ENCODE measurements at places on chromosomes 13 and 19.

DNA sequence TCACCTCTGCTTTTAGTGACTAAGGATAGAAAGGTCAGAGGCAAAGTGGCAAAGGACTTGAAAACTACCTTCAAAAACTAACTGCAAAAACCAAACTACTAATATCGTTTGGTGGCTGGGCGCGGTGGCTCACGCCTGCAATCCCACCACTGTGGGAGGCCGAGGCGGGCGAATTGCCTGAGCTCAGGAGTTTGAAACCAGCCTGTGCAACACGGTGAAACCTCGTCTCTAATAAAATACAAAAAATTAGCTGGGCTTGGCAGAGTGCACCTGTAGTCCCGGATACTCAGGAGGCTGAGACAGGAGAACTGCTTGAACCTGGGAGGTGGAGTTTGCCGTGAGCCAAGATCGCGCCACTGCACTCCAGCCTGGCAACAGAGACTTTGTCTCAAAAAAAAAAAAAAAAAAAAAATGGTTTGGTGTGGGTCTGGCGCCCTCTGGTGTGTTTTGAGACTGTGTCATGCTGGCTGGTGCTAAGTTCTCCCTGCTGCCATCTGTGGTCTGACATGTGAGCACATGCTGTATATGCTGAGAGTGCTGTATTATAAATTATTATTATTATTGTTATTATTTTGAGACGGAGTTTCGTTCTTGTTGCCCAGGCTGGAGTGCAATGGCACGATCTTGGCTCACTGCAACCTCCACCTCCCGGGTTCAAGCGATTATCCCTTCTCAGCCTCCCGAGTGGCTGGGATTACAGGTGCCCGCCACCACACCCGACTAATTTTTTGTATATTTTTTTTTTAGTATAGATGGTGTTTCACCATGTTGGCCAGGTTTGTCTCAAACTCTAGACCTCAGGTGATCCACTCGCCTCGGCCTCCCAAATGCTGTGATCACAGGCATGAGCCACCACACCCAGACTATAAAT is 36.0 kb upstream of the RNF17 start:
- DNase-seq, result peak; percentile 49

DNA sequence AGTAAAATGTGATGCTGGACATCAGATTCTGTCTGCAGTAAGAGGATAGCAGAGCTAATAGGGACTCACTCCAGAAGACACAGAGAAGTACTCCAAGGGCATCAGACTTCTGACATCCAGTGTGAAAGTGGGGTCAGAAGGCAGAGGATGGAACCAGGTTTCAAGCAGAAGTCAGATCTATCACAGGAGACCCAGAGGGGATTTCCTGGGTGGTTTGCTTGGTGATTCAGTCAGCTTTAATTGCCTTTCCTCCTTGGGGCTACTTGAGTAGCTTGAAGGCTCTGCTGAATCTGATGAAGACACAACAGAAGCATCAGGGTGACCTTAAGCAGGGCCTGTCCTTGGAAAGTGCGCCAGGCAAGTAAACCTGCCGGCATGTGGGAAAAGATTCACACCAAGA is 300.6 kb downstream of the COG6 start:
- peak; percentile 13 for DNase-seq

- DNase-seq, result no peak
Measured at GRCh38 chr13:73303851-73304250, 245.0 kb downstream of the KLF5 start.

DNA sequence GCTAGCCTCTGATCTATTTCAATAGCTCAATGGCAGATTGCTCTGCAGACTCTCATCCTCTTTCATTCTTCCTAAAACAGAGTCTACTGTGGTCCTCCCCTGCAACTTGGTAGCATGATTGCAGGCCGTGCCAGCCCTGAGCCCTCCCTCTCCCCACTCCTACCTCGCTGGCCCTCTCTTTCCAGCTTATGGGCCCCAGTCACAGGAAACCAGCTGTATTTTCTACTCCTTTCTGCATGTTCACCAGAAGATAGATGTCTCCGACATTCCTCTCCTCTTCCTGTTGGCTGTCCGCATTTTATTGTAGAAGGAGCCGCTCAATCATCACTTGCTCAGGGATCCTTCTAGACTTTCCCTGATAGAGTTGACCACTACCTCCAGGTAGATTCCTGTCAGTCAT is 50.2 kb downstream of the SERP2 start:
- no peak for DNase-seq

DNA sequence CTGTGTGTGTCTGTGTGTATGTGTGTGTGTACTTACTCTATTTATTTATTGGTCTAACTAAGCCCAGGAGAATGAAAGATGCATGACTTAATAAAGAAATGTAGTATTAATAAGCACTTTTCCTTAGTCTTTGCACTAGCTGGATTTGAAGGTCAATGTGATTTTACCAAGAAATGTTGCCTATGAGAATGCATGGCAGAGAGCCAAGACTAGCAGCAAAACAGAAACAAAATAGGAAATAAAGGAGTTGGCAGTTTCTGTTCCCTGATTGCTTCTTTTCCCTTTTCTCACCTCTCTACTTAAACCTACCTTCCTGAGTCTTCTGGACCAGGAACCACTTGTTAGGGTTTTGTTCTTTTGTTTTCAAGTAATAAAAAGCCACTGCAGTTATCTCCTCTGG is 286.1 kb downstream of the KCTD12 start:
- DNase-seq, result no peak

DNA sequence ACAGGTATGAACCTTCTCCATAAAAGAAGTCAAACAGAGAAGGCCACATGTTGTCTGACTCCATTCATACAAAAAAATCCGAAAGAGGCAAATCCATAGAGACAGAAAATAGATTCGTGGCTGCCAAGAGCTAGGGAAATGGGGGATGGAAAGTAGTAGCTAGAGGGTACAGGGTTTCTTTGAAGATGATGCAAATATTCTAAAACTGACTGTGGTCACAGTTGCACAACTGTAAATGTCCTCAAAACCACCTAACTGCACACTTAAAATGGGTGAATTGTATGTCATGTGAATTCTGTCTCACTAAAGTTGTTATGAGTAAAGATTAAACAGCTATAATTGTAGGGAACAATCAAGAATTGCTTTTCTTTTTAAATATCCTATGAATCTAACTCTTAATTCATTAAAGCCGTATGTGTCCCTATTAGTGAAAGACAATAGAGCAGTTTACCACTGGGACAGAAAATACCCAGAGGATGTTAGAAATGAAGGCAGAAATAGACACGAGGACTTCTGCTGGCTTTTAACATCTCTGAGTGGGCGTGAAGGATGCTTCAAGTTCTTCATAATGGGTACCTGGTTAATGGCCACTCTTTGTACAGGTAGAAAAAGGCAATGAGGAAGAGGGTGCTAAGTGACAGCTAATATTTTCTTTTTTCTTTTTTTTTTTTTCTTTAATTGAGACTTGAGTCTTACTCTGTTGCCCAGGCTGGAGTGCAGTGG is 21.2 kb downstream of the INSR start:
- no peak for DNase-seq

Data from activated CD4-positive, alpha-beta T cell treated with anti-CD3 and anti-CD28 coated beads for 1 hour (primary cell).